Foreskin melanocyte (primary cell): ENCODE measurements at places on chromosomes 5 and 9.

- DNase-seq = no peak
These were observed 71.2 kb downstream of the GHR start for GRCh38 chr5:42494414-42494813.

DNA sequence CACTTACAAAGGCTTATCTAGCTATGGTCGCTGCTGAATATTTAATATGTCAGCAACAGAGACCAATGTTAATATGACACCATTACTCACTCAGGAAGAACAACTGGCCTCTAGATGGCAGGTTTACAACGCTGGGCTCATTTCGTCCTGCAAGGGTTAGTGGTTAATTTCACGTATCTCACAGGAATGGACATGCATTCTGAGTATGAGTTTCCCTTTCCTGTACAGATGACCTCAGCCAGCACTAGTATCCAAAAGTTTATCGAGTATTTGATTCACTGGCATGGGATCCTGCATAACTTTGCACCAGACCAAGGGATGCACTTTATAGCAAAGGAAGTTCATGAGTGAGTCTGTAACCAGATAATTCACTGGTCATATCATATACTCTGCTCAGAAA, 8.7 kb upstream of the TRPC7 start:
- no peak for DNase-seq

- DNase-seq = no peak
These were observed 45.0 kb upstream of the PHF2 start for GRCh38 chr9:93531374-93531773.

GRCh38 chr5:72622170-72622760, 115.1 kb upstream of the ZNF366 start:
- DNase-seq = peak; percentile 72

GRCh38 chr5:25619273-25619672, 974.5 kb upstream of the CDH10 start:
- DNase-seq = no peak

GRCh38 chr5:150517272-150518152, 9.6 kb downstream of the NDST1 start:
- no peak for DNase-seq

GRCh38 chr9:95522871-95523370, 6.2 kb upstream of the PTCH1 start:
- no peak for DNase-seq

- no peak for DNase-seq
These were observed 233.6 kb downstream of the TRPM3 start for GRCh38 chr9:70887826-70888225.

DNA sequence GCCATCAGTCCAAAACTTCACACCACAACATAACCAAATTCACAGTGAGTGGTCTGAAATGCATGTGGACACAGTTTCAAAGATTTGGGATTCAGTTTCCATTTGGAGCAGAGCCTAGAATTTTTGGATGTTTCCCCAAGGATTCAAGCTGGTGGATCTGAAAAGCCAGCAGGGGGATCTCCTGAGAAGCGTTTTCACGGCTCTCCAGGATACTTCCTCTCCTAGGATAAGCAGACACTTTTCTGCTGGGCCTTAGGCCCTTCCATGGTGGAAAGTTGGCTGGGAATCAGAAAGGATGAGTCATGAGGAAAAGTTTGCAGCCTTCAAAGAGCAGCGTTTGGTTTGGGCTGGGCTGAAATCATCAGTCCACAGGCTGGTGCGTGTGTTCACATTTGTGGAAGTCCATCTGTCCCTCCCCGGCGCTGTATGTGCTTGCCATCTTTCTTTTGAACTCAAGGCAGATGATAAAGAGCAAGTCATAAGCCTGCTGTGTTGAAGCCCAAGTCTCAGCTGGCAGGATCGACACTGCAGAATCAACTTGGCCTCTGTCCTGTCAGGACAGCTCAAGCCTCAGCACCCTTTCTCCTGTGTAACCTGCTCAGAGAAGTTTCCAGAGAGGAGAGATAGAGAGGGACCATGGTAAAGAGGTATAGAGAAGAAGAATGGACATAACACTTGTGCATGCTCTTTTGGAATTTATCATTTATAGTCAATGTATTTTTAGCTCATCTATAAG, 152.6 kb upstream of the MSX2 start:
- DNase-seq = peak; percentile 90

DNA sequence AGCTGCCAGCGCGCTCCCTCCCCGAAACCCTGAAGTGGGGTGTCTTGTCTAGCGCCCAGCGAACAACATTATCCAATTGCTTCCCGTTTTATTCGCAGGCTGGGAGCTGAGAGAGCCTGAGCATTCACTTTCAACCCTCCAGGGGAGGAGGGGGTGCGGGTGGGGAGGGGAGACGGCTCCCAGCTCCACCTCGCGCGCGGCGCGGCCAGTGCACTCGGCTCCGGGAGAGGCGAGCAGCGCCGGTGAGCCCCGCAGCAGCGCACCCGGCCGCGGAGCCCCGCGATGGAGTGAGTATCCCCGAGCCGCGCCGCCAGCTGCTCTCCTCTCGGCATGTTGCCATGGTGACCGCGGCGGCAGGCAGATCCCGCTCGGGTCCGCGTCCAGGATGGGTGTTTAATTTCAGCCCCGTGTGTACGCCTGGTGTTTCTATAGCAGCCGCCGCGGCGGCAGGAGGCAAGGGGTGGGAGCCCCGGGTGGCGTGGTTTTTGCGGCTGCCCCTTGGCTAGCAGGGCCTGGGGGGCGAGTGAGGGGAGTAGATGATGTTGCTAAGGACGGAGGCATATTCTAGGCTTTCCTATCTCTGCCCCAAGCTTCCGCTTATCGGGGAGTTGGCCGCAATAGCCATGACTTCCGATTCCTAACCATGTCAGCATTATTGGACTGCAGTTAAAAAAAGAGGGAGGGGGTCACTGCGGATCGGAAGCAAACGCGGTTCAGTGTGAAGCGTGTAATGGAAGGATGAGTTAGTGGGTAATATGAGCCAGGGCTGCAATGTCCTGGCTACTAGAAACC, 139.2 kb upstream of the PALM2AKAP2 start:
- DNase-seq = no peak

GRCh38 chr5:67268231-67269021, 71.8 kb upstream of the CD180 start:
- DNase-seq = peak; percentile 87

DNA sequence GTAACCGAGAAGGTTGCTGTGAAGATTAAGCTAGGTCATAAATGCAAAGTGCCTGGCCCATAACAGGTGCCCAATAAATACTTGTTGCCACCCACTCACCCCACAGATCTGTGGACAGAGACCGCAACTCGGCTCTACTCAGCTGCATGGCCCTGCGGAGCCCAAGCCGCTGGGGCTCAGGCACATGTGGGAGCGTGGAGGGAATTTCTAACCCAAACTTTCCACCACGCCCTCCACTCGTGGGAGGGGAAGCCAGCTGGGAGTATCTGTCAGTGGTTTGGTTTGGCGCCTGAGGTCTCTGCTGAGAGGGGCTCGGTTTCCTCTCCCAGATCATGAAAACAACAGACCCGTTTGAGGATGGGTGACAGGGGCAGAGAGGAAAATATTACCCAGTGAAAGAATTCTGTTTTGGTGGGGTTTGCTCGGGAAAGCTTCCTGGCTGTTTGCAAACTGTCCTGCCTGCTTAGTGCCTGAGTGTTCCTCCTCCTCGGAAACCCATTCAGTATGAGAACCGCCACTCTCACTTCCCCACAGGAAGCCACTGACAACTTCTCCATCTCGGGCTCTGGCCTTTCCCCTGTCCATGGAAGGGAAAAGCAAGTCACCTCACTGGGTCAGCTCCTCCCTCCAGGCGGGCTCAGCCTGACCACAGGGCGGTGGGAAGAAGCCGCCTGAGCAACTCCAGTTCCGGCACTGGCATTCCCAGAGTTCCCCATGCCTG, 60.1 kb downstream of the RGS3 start:
- DNase-seq = peak; percentile 53

DNA sequence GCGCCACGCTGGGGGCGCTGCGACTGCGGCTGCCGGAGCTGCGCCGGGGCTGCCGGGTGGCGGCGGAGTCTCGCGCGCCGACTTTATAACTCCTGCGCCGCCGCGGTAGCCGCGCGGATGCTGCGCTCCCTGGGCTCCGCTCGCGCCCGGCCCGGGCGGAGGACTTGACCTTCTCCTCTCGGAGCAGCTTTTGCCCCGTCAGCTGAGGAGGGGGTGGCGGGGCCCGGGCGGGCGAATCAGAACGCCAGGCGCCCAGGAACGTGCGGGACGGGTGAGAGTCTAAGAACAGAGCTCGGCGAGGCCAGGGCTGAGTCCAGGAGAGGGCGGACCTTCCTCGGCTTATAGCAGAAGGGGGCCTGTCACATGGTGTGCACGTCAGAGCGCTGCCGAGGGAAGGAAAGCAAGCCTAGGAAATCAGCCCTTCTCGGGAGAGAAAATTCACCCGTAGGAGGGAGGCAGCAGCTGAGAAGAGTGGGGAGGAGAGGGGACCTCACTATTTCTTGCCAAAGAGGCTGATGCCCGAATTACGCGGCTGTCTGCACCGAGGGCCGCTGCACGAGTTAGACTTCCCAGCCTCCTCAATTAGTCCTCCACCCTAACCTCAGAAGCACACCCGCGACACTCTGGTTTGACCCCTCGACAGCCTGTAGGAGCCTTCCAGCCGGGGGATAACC, at the start of gene FOXD1:
Gene FOXD1, minus strand, starts transcription at position 315 of the 674 bp plus-strand sequence. CDS start 415 bp downstream, outside the sequence.
- DNase-seq = peak; percentile 50

DNA sequence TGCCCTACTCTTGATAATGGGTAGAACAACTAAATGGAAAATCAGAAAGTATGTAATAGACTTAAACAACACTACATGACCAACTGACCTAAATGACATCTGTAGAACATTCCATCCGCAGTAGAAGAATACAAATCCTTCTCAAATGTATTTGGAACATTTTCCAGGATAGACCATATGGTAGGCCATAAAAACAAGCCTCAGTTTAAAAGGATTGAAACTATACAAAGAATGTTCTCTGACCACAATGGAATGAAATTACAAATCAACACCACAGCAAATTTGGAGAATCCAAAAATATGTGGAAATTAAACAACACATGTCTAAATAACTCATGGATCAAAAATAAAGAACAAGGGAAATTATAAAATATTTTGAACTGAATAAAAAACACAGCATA, 189.2 kb downstream of the NDUFS4 start:
- DNase-seq = peak; percentile 7

- no peak for DNase-seq
These were observed 2.6 kb upstream of the TXNDC8 start for GRCh38 chr9:110340306-110340705.

- DNase-seq = peak; percentile 49
These were observed 10.4 kb upstream of the NHP2 start for GRCh38 chr5:178163772-178164735.

DNA sequence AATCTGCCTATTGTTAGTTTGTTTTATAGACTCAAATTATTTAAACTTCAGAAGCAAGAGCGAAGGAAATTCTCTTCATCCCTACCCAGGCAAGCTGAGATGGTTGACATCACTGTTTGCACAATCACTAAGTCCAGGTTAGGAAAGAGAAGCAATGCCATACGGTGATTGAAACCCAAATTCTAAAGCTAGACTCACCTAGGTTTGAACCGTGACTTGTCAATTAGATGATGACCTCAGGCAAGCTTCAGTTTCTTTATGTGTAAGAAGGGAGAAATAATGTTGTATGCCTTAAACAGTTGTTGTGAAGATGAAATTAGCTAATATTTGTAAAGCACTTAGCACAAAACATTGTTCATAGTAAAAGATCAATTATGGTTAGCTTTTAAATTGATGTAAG, 96.5 kb upstream of the ANKRD55 start:
- DNase-seq = no peak

- DNase-seq = no peak
These were observed 5.7 kb upstream of the AGGF1 start for GRCh38 chr5:77024490-77024889.

GRCh38 chr5:111463311-111463710, 49.0 kb downstream of the STARD4 start:
- no peak for DNase-seq

DNA sequence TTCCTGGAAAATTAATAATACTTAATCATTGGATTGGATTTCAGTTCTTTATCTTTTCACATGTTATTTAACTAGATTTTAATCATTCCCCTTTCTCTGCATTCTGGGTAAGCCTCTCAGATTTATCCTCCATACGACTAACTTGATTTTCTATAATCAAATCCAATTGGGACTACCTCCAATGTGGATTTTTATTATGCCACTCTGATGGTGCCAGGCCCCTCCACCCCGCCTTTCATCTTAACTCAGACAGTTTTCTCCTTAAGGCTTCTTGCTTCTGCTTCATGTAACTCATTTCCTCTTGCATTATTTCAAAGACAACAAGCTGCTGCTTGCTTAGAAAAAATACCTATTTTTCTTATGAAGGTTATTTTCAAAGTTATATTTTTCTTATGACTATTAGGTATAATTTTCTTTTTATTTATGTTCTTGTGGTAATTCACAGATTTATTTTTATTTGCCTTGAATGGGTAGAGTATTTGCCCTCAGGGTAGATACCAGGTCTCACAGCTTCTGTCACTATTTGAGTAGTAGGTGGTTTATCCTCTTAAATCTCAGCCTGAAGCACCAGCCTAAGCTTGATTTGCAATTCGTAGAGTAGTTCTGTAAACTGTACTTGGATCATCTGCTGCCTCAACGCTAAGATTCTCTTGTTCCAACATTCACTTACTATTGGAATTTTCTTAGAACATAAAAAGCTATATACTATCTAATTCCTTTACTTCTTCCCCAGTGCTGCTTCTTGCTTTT, 659.0 kb upstream of the ARRDC3 start:
- no peak for DNase-seq

- DNase-seq = no peak
These were observed 19.8 kb downstream of the EPB41L4B start for GRCh38 chr9:109301012-109301411.

GRCh38 chr5:82794876-82795275, 282.3 kb downstream of the TMEM167A start:
- DNase-seq = no peak

DNA sequence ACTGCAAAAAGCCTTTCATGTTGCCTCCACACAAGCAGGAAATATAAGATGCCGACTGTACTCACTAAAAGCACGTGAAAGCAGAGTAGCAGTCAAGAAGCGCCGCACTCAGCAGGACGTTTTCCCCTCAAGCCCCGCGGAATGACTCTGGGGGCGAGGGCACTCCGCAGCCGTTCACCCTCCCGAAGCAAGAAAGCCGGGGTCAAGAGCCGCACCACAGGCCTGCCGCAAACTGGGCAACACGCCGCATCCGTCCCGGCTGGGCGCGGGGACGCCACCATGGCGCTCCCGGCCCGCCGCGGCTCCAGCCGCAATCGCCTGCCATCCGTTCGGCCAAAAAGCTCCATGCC, 364 bp downstream of the RPS6 start:
- peak; percentile 44 for DNase-seq

GRCh38 chr5:66860199-66860975, 264.2 kb downstream of the MAST4 start:
- DNase-seq = no peak

GRCh38 chr9:122192914-122193525, 33.3 kb downstream of the MORN5 start:
- DNase-seq = no peak

DNA sequence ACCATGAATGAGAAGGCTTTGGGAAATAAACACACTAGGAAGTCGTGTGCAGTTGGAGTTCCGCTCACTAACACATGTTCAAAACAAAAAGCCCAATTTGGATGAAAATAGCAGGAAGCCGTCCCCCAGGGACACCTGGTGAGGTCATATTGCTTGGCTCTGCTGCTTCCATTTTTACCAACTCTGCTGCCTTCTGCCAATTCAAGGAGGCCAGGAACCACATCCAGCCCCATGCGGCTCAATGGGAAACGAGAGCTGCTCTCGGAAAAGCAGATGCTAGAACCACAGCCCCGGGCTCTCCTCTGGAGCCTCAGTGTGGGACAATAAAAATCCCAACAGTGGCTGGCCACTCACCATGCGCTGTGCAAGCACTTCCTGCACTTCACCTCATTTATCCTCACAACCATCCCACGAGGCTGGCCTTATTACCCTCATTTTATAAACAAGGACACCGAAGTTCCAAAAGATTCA, 13.4 kb downstream of the ADAM19 start:
- no peak for DNase-seq

GRCh38 chr5:19978476-19978875, 9.5 kb downstream of the CDH18 start:
- DNase-seq = no peak
